Naive thymus-derived CD4-positive, alpha-beta T cell (primary cell): ENCODE measurements at places on chromosomes 3 and 15. TPM values are rescaled to one million over a fixed set of nuclear protein-coding genes. Genes with fewer than 3 reads are reported as not detected.

DNA sequence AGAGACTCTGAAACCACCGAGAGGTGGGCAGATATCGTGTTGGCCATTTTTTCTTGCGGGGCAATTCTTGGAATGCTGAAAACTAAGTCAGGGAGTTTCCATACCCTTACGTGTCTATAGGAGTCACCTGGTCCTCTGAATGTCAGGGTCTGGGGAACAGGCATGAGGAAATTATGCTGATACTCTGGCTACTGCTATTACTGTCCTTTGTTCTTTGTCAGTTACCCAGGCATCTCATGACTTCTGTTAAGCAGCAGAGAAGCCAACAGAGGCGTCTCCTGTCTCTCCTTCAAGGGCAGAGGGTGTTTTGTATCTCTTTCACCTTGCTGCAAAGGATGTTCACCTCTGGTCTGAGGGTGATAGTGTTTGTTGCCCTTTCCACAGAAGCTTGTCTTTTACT lies 559.5 kb upstream of the CCDC54 start:
- H3K36me3 ChIP-seq, result no peaks in the 10 kb centered on the region
- H3K27me3 ChIP-seq, result no peaks in the 10 kb centered on the region
- no peaks in the 10 kb centered on the region for H3K4me1 ChIP-seq
- no peak overlapping the region for H3K27ac ChIP-seq
- no peak overlapping the region for H3K4me3 ChIP-seq

- H3K4me1 ChIP-seq, result no peaks in the 10 kb centered on the region
- no peak overlapping the region for H3K27ac ChIP-seq
- H3K4me3 ChIP-seq, result no peak overlapping the region
Measured at GRCh38 chr3:78088006-78088405, 1048.1 kb downstream of the ROBO2 start.

Gene STRA6
- polyA plus RNA-seq, result not detected

DNA sequence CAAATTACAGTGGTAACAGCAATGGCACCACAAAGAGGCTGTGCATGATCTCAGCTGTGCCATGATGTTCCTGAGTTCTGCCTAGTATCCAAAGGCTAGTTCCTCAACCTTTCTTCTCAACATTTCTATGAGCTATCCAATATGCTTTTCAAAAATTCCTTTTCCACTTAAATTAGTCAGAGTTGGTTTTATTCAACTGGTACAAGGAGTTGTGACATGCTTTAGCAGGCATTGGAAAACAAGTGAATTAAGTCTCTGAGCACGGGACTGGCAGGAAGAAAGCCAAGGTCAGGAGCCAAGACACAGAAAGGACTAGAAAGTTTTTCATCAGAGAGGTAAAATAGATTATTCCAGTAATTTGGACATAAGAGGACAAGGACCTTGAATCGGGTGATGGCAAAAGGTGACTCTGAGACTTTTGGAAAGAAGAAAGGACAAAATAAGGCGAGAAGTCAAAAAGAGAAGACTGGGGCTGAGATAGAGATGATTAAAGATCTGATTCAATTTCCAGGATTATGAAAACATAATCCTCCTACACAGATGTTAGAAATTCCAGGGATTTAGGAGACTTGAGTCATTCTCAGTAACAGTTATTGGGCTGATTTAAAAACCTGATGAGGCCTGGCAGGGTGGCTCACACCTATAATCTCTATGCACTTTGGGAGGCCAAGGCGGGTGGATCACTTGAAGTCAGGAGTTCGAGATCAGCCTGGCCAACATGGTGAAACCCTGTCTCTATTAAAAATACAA lies 36.1 kb downstream of the PBRM1 start:
- peaks cover 62% of the 10 kb centered on the region for H3K36me3 ChIP-seq
- DNase-seq, result no peak
- no peaks in the 10 kb centered on the region for H3K27me3 ChIP-seq

Gene ARGFX
- not detected for polyA plus RNA-seq

Gene ARHGAP31
- 1.2 TPM for polyA plus RNA-seq

Gene ASB7
- polyA plus RNA-seq, result 17.6 TPM

Gene SCAANT1
- not detected for polyA plus RNA-seq

DNA sequence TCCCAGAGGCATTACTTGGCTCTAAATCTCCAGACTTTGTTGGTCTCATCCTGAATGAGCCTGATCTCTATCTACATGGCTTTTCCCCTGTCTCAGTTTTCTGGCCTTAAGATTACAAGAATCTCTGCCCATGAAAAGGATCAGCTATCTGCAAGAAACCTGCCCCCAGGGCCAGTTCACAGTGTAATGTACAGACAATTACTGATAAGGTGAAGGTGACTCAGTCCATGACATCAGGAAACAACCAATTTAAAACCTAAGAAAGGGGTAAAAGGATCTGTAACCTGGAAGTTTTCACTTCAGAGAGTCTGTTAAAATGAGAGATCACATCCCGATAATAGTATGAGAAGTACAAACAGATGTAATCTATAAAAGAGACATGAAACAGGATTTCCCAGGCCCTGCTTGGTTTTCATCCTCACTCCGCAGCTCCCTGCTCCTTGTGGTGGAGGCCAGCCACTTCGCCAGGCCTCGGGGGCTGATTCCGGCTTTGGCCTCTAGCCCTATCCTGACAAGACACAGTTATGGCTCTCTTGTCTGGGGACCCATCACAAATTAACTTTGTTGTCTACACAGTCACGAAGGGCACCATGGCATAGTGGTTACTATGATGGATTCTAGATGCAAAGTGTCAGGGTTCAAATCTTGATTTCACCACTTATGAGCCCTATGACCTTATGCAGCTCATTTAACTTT lies 136.9 kb downstream of the THSD4 start:
- no peak overlapping the region for H3K27ac ChIP-seq
- H3K4me3 ChIP-seq, result no peak overlapping the region
- H3K36me3 ChIP-seq, result no peaks in the 10 kb centered on the region
- no peaks in the 10 kb centered on the region for H3K4me1 ChIP-seq
- H3K27me3 ChIP-seq, result no peaks in the 10 kb centered on the region
- DNase-seq, result no peak

Gene TLR9
- not detected for polyA plus RNA-seq

Gene CFAP92
- polyA plus RNA-seq, result 0.20 TPM

- DNase-seq, result no peak
- H3K4me1 ChIP-seq, result no peaks in the 10 kb centered on the region
- H3K4me3 ChIP-seq, result no peak overlapping the region
- H3K27ac ChIP-seq, result no peak overlapping the region
- H3K36me3 ChIP-seq, result no peaks in the 10 kb centered on the region
Measured at GRCh38 chr15:52094811-52095584, 17.6 kb downstream of the BCL2L10 start.

- H3K27ac ChIP-seq, result no peak overlapping the region
- H3K4me3 ChIP-seq, result peak overlapping the region; percentile 61
- H3K36me3 ChIP-seq, result no peaks in the 10 kb centered on the region
- no peaks in the 10 kb centered on the region for H3K27me3 ChIP-seq
Measured at GRCh38 chr15:72797338-72797689, 13.8 kb upstream of the ADPGK start.

- no peaks in the 10 kb centered on the region for H3K4me1 ChIP-seq
- no peaks in the 10 kb centered on the region for H3K36me3 ChIP-seq
- no peak for DNase-seq
- no peak overlapping the region for H3K27ac ChIP-seq
Measured at GRCh38 chr15:69790632-69791031, 307.1 kb downstream of the TLE3 start.

DNA sequence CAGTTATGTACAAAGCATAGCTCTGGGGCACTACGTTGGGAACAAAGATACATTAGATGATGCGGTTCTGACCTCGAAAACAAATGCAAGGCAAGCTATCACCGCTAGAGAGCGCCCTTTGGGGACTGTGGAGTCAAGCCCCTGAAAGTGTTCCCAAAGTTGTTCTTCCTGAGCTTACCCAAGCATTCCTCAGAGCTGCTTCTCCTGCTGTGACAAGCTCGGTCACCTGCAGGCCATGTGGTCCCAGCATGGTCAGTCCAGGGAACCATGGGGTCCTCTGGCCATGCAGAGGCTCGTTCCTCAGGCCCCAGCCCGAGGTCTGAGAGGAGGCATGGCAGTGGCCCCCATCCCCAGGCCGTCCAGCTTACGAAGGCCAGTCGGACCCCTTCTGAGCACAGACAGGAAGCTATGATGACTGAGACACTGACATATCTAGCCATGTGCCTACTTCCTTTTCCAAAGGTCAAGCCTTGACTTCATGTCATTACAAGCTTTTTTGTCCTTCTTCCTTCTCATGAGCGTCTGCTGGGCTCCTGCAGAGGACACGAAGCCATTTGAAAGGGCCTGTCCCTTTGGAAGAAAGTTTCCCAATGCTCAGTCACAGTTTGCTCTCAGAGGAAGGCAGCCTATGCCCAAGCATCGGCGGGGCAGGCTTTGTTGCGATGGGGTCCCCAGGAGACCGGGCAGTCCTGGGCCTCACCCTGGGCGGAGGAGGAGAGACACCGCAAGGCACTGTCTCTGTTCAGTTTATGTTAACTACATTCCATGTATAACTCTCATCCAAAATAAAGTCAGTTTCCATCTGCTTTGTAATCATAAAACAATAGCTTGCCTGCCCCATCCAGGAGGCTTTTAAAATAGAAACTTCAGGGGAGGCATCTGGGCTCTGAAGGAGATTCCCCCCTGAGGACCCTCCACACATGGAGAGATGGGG lies 79.3 kb downstream of the ATP10A start:
- peaks cover 5% of the 10 kb centered on the region for H3K4me1 ChIP-seq
- peak; percentile 40 for DNase-seq
- H3K4me3 ChIP-seq, result no peak overlapping the region
- no peaks in the 10 kb centered on the region for H3K27me3 ChIP-seq
- H3K27ac ChIP-seq, result no peak overlapping the region

Gene ARID3B
- polyA plus RNA-seq, result 5.1 TPM

GRCh38 chr15:25875566-25875965 lies 12.4 kb upstream of the ATP10A start:
- no peaks in the 10 kb centered on the region for H3K4me1 ChIP-seq
- H3K4me3 ChIP-seq, result no peak overlapping the region
- H3K27ac ChIP-seq, result no peak overlapping the region
- H3K27me3 ChIP-seq, result no peaks in the 10 kb centered on the region

Gene EPHB3
- 0.35 TPM for polyA plus RNA-seq
